ENCODE measurements at places on chromosomes 1 and 21.

DNA sequence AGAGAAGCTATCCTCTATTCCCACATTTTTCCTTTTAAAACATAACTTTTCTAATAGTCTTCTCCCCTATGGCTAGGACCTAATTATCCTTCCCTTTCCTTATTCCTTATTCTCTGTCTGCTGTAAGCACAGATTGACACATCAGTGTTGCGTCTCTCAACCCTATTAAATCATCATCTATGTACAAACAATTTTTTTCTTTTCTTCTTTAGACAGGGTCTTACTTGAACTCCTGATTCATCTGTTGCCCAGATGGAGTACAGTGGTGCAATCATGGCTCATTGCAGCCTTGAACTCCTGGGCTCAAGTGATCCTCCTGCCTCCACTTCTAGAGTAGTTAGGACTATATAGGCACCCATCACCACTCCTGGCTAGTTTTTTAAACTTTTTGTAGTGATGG, 8.3 kb downstream of the KLHDC9 start:
- DNase-seq, result no peak

DNA sequence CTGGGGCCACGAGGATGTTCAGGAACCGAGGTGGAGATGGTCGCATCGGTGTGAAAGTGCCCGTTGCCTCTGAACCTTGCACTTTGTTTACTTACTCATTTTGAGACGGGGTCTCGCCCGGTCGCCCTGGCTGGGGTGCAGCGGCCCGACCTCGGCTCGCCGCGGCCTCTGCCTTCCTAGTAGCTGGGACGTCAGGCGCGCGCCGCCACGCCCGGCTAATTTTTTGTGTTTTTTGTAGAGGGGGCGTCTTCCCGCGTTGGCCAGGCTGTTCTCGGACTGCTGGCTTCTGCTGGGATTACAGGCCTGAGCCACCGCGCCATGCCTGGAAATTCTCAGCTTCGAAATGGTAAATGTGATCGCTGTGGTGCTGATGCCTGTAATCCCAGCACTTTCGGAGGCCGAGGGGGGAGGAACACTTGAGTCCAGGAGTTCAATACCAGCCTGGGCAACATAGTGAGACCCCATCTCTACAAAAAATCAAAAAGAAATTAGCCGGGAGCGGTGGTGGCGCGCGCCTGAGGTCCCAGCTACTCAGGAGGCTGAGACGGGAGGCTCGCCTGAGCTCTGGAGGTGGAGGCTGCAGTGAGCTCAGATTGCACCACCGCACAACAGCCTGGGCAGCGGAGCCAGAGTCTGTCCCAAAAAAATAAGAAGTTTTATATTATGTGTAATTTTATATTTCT, 684 bp upstream of the MRPL20 start:
- no peak for DNase-seq

DNA sequence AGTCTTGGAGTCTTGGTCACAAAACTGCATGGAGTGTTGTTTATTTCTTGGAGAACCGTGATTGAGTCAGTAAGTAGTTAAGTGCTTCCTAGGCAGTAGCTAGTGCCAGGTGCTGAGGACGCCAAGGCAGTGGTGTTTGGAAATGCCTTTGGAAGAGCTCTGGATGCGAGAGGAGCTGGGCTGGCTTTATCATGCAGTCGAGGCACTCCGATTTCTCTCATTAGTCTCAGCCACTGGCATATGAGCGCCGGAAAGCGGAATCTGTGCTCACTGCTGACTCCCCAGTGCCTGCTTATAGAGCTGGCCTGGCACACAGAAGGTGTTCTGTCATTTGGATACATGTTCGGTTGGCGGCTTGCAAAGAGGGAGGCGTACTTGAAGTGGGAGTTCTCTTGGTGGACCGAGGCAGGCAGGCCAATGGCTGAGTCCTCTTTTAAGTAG, 3.6 kb downstream of the TENT5C start:
- no peak for DNase-seq

- peak; percentile 80 for DNase-seq
Observed at GRCh38 chr1:160997323-160998038, 23.5 kb downstream of the F11R start.

DNA sequence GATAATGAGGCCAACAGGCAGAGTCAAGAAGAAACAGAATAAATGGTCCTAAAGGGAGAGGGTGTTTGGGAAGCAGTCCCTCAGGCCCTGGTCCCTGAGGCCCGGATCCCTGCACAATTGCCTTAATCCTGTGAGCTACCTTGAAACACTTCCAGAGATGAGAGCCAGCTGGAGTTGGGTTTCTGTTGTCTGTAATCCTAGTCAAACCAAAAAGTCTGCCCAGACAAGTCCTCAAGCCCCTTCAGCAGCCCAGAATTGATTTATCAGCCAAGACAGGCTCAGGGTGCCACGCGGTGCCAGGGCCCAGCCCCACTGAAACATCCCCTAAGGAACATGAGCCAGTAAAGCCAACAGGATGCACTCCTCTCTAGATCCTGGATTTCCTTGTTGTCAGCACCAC, 16.4 kb upstream of the CLSTN1 start:
- DNase-seq, result no peak

- DNase-seq, result no peak
Observed at GRCh38 chr1:111045033-111045722, 81.5 kb upstream of the LRIF1 start.

- no peak for DNase-seq
Observed at GRCh38 chr21:32320059-32320458, 21.4 kb downstream of the MRAP start.
